Ovary (tissue), 10 donors: ENCODE measurements at places on chromosomes 2 and 18. TPM values are rescaled to one million over a fixed set of nuclear protein-coding genes. Genes with fewer than 3 reads are reported as not detected.
A peak's percentile ranks its signal among the peaks of the same experiment; 100 is the strongest.

GRCh38 chr2:29940706-29941105, 19.3 kb upstream of the ALK start:
- H3K4me3 ChIP-seq = no peak overlapping the region
- no peak overlapping the region for H3K27ac ChIP-seq
- H3K27me3 ChIP-seq = no peaks in the 10 kb centered on the region
- H3K36me3 ChIP-seq = no peaks in the 10 kb centered on the region
- DNase-seq = peak; percentile 50
- H3K4me1 ChIP-seq = no peaks in the 10 kb centered on the region

- H3K4me3 ChIP-seq = no peak overlapping the region
- H3K36me3 ChIP-seq = no peaks in the 10 kb centered on the region
- no peaks in the 10 kb centered on the region for H3K4me1 ChIP-seq
- H3K27me3 ChIP-seq = no peaks in the 10 kb centered on the region
Observed at GRCh38 chr2:172516299-172516698, 39.6 kb upstream of the PDK1 start.

GRCh38 chr2:70851704-70852103, 16.1 kb upstream of the CD207 start:
- H3K27me3 ChIP-seq = no peaks in the 10 kb centered on the region
- H3K4me1 ChIP-seq = no peaks in the 10 kb centered on the region
- DNase-seq = no peak
- H3K4me3 ChIP-seq = no peak overlapping the region

GRCh38 chr18:5145168-5145825, 51.8 kb downstream of the AKAIN1 start:
- H3K27me3 ChIP-seq = no peaks in the 10 kb centered on the region
- no peak overlapping the region for H3K27ac ChIP-seq
- no peak overlapping the region for H3K4me3 ChIP-seq

GRCh38 chr18:54813305-54813704, 15.0 kb upstream of the RAB27B start:
- H3K27me3 ChIP-seq = no peaks in the 10 kb centered on the region
- DNase-seq = no peak
- H3K27ac ChIP-seq = no peak overlapping the region
- H3K4me3 ChIP-seq = no peak overlapping the region
- H3K36me3 ChIP-seq = no peaks in the 10 kb centered on the region

GRCh38 chr2:208556983-208557484, 150.4 kb downstream of the PTH2R start:
- no peaks in the 10 kb centered on the region for H3K36me3 ChIP-seq
- H3K4me1 ChIP-seq = no peaks in the 10 kb centered on the region
- DNase-seq = no peak
- no peak overlapping the region for H3K4me3 ChIP-seq
- H3K27me3 ChIP-seq = no peaks in the 10 kb centered on the region

DNA sequence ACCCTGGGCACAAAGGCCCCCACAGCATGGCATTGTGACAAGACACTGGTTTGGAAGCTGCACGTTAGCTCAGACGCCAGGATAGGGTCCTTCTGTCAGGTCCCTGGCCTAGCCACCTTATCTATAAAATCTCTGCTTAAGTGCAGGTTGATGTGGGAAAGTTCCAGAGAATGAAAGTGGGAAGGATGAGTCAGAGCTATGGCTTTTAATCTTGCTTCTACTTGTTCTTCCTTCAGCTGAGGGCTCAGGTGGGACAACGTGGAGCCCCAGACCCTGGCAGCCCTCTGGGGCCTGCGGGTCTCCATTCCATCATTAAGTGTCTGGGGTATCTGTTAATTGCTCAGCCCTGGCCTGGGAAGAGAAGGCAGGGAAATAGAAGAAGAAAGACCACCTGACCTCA, 64.5 kb downstream of the CELF4 start:
- H3K4me3 ChIP-seq = no peak overlapping the region
- no peaks in the 10 kb centered on the region for H3K27me3 ChIP-seq
- H3K4me1 ChIP-seq = no peaks in the 10 kb centered on the region
- H3K27ac ChIP-seq = no peak overlapping the region

DNA sequence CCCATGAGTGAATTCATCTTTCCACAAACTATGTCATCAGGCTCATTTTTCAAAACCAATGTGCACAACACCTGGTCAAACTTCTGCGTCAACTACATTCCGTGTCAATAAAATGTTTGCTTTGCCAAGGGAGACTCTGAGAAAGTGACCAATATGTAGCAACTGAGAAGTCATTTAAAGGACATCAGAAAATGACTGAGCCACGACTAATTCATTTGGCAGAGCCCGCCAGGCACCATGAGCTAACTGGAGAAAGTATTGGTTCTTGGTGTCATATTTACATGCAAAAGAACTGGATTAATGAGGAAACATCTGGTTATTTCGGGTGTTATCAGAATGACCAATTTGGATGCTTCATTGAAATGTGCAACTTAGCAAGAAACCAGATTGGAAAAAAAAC, 7.2 kb downstream of the RND3 start:
- no peak overlapping the region for H3K27ac ChIP-seq
- DNase-seq = no peak
- H3K4me1 ChIP-seq = no peaks in the 10 kb centered on the region
- no peaks in the 10 kb centered on the region for H3K36me3 ChIP-seq
- H3K27me3 ChIP-seq = no peaks in the 10 kb centered on the region
- no peak overlapping the region for H3K4me3 ChIP-seq

TUBA3E gene
- total RNA-seq = 1.3 TPM

CHMP1B gene
- 21.8 TPM for total RNA-seq

FBXO11 gene
- total RNA-seq = 78.3 TPM

APOB gene
- total RNA-seq = 2.5 TPM

TBR1 gene
- total RNA-seq = not detected

FRZB gene
- 4.4 TPM for total RNA-seq

VPS54 gene
- total RNA-seq = 17.9 TPM

PTPRN gene
- total RNA-seq = 1.7 TPM
